ENCODE measurements at places on chromosomes 13 and 19. TPM values are rescaled to one million over a fixed set of nuclear protein-coding genes. Genes with fewer than 3 reads are reported as not detected.

The PRODH2 gene
- not detected for total RNA-seq

DNA sequence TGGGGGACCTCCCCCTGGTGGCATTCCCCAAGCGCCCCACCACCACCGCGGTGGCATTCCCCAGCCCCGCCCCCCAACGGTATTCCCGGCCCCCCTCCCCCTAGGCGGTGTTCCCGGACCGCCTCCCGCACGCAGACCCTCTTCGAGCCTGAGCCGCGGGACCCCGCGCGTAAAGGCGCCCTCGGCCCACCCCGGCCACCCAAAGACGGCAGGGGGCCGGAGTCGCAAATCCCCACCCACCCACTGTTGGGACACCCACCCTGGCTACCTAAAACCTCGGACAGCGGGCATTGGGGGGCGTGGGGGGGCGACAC lies 22.4 kb downstream of the OLFM2 start:
- no peak overlapping the region for H3K27ac ChIP-seq
- peaks cover 5% of the 10 kb centered on the region for H3K4me1 ChIP-seq
- H3K36me3 ChIP-seq, result no peaks in the 10 kb centered on the region

- H3K27ac ChIP-seq, result no peak overlapping the region
- no peak overlapping the region for H3K4me3 ChIP-seq
- no peaks in the 10 kb centered on the region for H3K27me3 ChIP-seq
- no peaks in the 10 kb centered on the region for H3K36me3 ChIP-seq
- DNase-seq, result peak; percentile 12
- H3K4me1 ChIP-seq, result no peaks in the 10 kb centered on the region
These were observed 198.2 kb downstream of the MYO16 start for GRCh38 chr13:108827646-108828045.

The ZNF560 gene
- 0.13 TPM for total RNA-seq

DNA sequence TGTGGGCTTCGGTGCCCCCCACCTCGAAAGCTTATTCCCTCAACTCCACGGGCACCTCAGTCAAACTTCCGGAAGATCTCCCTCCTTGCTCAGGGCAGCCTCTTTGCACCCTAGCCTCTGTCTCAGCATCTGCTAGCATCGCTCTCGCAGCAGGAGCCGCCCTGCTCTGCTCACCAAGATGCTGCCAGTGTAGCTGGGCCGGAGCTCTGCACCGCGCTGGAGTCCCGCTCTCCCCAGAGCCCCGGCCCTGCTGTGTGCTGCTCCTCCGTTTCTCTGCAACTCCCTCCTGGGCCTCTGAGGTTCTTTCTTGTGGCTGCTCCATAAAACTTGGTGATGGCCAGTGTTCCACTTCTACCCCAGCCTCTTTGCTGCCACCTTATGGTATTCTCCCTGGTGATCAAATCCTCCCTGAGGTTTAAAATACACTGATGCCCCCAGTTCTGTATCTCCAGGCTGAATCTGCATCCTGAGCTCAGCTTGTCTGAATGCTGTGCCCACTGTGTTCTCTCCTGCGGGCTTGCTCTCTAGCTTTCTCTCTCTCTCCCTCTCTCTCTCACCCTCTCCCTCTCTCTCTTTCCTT lies 198.0 kb downstream of the UQCRFS1 start:
- no peak for DNase-seq
- H3K36me3 ChIP-seq, result no peaks in the 10 kb centered on the region

GRCh38 chr13:63460462-63461090 lies 2044.9 kb upstream of the PCDH20 start:
- H3K4me3 ChIP-seq, result no peak overlapping the region
- no peaks in the 10 kb centered on the region for H3K4me1 ChIP-seq
- no peaks in the 10 kb centered on the region for H3K36me3 ChIP-seq
- H3K27me3 ChIP-seq, result no peaks in the 10 kb centered on the region
- H3K27ac ChIP-seq, result no peak overlapping the region

DNA sequence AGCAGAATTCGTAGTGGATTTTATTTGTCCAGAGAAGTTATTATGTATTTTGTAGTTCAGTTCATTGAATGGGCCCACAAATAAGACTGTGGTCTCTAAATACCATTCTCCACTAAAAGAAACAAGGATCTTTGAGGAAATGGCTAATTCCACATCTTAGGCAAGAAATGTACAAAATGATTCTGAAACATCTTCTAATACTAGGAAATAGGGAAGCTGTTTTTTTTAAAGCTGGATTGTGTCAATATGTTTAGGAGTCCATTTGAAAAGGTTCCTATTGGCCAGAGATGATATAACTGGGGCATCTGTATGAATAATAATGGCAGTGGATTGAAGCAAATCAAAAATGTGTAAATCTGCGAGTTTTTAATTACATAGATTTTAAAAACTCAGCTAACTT lies 88.5 kb upstream of the SIAH3 start:
- H3K27ac ChIP-seq, result no peak overlapping the region
- no peak for DNase-seq
- no peaks in the 10 kb centered on the region for H3K4me1 ChIP-seq
- H3K4me3 ChIP-seq, result no peak overlapping the region
- H3K36me3 ChIP-seq, result no peaks in the 10 kb centered on the region

GRCh38 chr19:33562636-33563035 lies 41.0 kb upstream of the PEPD start:
- no peak overlapping the region for H3K27ac ChIP-seq
- H3K4me1 ChIP-seq, result no peaks in the 10 kb centered on the region
- DNase-seq, result no peak
- no peaks in the 10 kb centered on the region for H3K36me3 ChIP-seq

The KIR3DL1 gene
- total RNA-seq, result not detected

The ACTN4 gene
- total RNA-seq, result 290 TPM

DNA sequence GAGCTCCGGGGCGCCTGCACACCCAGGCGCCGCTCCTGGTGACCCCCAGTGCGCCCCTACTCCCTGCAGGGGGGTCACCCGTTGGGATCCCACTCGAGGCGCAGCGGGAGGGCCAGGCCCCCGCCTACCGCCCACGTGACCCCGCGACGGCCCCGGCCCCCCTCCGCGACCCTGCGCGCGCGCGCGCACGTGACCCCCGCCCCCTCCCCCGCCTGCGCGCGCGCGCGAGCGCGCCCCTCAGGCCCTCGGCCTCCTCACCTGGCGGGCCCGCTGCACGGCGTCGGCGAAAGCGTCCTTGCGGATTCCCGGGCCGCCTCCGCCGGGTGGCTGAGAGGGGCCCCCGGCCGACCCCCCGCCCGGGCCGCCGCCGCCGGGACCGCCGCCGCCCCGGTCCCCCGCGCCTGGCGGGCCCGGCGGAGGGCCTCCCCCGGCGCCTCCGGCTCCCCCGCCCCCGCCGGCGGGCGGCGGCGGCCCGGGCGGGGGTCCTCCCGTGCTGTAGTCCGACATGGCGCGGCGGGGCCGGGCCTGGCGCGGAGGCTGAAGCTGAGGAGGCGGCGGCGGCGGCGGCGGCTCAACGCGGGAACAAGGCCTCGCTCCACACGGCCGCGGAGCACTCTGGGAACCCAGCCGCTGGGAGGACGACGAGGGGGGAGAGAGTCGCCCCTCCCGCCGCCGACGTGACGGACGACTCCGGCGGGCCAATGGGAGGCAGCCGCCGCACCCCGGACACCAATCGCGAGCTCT lies at the start of gene KHSRP:
Gene KHSRP (minus strand): TSS at position 617 of the 744 bp plus-strand sequence. CDS start 110 bp downstream, at position 507.
- H3K4me3 ChIP-seq, result peak within 1 kb of the TSS; percentile 89
- H3K36me3 ChIP-seq, result peaks cover 20% of the 10 kb centered on the region
- peaks cover 12% of the 10 kb centered on the region for H3K4me1 ChIP-seq
- no peaks in the 10 kb centered on the region for H3K27me3 ChIP-seq

The SH2D3A gene
- total RNA-seq, result 27.4 TPM

The CRX gene
- not detected for total RNA-seq

The KLK15 gene
- 1.8 TPM for total RNA-seq

- peaks cover 8% of the 10 kb centered on the region for H3K4me1 ChIP-seq
- peak; percentile 70 for DNase-seq
- no peaks in the 10 kb centered on the region for H3K27me3 ChIP-seq
- no peaks in the 10 kb centered on the region for H3K36me3 ChIP-seq
These were observed 47.1 kb downstream of the TGDS start for GRCh38 chr13:94548821-94549231.

The CPB2 gene
- 0.83 TPM for total RNA-seq

- no peaks in the 10 kb centered on the region for H3K27me3 ChIP-seq
- H3K4me3 ChIP-seq, result no peak overlapping the region
- no peak for DNase-seq
- H3K4me1 ChIP-seq, result peaks cover 15% of the 10 kb centered on the region
- no peak overlapping the region for H3K27ac ChIP-seq
These were observed 131.5 kb upstream of the GJB6 start for GRCh38 chr13:20363603-20364002.
